Amygdala (tissue), 56 donors: ENCODE measurements at places on chromosomes 5 and 9.

DNA sequence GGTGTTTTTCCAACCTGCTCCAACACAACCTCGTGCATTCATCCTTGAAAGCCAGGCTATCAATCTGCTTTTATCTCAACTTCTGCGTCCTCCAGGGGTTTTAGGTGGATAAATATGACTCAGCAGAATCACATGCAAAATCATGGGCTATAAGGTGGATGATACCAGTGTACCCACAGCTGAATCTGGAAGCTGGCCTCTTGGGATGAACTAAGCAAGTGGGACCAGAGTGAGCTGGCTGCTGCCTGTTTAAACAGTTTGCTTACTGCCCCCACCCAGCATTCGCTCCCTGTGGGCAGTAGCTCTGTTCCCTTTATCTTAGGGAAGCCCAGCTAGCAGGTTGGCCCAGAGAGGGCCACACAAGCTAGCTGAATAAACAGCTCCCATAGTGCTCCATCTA lies 194.0 kb downstream of the CRB2 start:
- no peak for DNase-seq

DNA sequence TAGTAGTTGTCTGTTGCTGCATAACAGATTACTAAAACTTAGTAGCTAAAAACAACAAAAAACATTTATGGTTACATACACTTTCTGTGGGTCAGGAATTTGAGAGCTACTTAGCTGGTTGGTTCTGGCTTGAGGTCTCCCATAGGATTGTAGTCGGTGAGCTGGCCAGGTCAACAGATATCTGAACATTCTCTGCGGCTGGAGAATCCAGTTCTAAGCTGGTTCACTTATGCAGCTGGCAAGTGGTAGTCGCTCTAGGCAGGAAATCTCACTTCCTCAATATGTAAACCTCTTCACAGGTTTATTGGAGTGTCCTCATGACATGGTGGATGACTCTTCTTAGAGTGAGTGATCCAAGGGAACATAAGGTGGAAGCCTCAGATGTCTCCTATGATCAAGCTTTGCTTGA lies 65.7 kb upstream of the TNFAIP8 start:
- DNase-seq: no peak

DNA sequence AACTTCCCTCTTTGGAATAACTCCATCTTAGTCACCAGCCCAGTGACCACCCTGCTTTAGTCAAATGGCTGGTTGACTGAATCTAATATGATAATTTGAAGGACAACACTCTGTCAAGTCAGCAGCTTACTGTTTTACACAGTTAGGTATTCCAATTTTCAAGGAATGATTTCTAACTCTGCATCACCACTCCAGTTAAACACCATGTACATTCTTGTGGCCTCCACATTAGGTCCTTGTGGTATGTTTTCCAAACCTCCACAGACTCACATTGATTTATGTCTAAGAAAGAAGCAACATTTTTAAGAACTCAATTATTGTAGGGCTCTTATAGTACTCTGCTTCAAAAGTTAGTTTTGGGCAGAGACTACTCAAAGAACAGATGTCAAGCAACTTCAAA lies 110.7 kb downstream of the TLE1 start:
- DNase-seq: no peak

DNA sequence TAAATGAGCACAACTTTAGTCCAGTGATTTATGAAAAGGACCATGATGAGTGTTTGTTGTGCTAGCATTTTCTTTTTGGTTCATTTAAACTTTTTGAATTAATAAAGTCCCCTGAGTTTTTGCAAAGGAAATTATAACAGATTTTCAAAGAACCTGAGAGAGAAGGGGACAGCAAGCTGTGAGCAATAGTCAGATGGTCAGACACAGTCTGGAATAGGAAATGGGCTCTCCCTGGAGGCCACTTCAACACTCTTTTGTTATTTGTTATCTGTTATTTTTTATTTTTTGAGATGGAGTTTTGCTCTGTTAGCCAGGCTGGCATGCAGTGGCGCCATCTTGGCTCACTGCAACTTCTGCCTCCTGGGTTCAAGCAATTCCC lies 171.1 kb downstream of the ARHGEF28 start:
- DNase-seq: no peak

- no peak for DNase-seq
Measured at GRCh38 chr5:100904259-100904861, 1.3 kb upstream of the ST8SIA4 start.

GRCh38 chr9:130245474-130245873 lies 20.1 kb upstream of the HMCN2 start:
- DNase-seq: no peak

DNA sequence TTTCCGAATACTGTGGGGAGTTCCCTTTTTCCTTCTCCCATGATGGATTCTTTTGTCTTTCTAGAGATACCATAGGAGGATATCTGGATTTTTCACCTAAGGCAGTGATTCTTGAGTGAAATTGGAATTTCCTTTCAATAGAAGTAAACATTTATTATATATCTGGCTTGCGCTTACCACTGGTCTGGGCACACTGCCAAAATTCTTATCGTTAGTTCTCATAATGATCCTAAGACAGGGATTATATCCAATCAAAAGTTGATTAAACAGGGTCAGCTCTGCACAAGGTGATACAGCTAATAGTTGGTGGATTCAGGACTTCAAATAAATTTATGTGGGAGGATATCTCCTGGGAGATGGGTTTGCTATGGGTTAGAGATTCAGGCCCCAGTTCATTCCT lies 9.6 kb downstream of the TLE4 start:
- no peak for DNase-seq

- DNase-seq: no peak
Measured at GRCh38 chr5:51889703-51890102, 506.5 kb downstream of the ISL1 start.

DNA sequence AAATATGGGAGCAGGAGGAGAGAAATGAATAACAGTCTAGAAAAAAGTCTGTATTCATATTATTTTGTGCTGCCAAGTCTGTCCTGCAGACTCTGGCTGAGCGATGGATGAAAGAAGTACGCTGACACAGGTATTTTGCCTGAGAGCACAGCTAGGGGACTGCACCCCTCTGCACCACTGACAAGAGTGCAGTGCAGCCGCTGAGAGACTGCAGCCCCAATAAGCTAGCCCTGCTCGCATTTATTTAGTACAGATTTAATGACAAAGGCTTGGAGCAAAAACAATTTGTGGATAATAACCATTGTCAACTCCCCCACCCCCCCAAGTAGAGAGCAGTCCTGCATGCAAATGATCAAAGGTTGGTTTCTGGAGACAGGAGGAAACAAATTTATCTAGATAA lies 13.3 kb upstream of the MRPS30 start:
- no peak for DNase-seq

DNA sequence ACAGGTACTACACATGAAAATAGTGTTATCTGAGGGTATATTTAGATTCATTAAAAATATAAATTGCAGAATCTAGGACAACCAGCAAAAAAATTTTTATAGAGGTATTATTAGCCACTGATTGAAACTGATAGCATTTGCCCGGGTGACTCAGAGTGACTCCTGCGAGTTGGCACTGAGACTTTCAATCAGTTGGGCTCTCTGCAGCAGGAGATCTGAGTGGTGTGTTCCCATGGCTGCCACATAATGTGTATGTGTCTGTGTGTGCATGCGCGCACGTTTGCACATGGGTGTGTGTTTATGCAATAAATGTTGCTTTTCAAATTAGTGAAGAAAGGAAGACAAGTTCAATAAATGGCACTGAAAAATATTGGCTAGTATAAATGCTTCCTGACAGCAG lies 100.1 kb upstream of the MRPS30 start:
- DNase-seq: no peak

- no peak for DNase-seq
Measured at GRCh38 chr5:95217881-95218280, 67.0 kb downstream of the MCTP1 start.

DNA sequence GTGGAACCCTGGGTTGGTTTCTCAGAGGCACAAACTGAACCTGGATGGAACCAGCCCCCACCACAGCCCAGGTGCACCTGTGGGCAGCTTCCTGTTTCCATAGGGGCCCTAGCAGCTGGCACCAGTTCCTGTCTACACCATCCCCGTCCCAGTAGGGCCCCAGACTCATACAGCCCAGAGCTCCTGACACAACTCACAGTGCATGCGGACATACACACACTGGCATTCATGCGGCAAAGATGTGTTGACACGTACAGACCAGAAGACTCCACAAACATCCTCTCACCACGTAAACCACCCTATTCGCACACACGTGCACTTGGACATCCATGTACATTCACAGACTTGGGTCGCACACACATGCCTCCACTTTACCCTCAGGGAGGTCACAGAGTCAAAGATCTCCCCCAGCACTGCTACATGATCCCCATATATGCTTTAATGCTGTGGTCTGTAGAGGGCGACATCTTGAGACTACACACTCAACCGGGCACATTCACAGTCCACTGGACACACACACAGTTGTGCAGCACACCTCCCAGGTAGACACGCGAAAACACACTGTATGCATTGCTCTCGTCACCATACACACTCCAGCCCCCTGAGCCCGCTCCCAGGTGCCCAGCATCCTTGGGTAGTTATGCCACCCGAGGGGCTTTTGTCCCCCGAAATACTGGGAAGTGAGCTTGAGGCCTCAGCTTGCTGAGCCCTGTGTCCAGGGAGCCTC lies 22.4 kb downstream of the CXXC5 start:
- DNase-seq: peak; percentile 40

DNA sequence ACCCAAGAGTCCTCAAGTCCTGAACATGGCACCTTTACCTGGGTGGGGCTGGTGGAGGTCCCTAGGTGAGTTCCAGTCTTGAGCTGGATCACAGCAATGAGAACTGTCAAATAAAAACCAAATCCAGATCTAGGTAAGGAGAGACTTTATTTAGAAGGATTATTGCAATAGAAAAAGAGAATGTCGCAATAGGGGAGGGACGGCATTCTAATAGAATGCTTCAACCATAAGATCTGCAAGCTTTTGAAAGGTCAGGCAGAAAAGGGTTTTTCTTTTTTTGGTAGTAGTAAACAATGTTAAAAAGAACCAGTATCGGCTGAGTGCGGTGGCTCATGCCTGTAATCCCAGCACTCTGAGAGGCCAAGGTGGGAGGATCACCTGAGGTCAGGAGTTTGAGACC lies 5.2 kb upstream of the GCNT1 start:
- no peak for DNase-seq

- DNase-seq: peak; percentile 15
Measured at GRCh38 chr5:66807743-66808142, 211.6 kb downstream of the MAST4 start.

- DNase-seq: no peak
Measured at GRCh38 chr5:133433641-133434040, 178.7 kb downstream of the FSTL4 start.

DNA sequence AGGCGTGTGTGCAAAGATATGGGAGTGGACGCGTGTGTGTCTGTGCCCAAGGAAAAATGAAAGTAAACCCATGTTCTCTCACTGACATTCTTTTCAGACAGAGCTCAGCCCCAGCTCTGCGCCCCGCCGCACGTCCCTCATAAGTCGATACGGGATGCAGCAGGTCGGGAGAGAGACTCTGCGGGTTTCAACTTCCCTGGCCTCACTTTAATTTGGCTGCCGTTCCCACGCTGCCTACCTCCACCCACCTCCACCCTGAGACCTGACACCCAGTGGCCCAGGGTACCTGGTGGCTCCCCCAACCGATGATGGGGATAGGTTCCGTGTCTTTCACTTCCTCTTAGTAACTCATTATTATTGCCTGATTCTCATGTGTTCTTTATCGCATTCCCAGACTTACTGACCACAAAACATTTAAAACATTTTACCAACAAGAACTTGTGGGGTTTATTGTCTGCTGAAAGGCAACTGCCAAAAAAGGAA lies 19.4 kb downstream of the LHX2 start:
- DNase-seq: no peak

DNA sequence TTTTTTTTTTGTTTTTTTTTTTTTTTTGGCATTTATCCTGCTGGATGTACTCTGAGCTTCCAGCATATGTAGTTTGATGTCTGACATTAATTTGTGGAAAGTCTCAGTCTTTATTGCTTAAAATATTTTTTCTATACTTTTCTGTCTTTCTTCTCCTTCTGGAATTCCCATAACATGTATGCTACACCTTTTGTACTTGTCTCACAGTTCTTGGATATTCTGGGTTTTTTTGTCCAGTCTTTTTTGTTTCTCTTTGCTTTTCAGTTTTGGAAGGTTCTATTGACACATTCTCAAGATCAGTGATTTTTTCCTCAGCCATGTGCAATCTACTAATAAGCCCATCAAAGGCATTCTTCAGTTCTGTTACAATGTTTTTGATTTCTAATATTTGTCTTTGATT lies 19.4 kb upstream of the RFK start:
- DNase-seq: no peak

- DNase-seq: no peak
Measured at GRCh38 chr5:180153991-180154390, 55.0 kb downstream of the RASGEF1C start.

DNA sequence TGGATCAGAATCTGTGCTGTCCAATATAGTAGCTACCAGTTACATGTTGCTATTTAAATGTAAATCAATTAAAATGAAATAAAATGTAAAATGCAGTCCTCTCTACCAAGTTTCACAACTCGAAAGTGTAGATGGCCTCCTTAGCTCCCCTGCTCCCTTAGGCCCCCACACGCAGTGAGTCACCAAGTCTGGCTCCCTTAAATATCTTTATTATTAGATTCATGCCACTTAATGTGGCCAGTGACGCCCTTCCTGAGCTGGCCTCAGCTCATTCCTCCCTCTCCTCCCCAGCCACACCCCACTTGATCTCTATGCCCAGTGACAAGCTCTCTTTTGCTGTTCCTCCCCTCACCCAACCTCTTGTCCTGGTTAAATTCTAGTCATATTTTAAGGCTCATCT lies 88.4 kb upstream of the DNAH5 start:
- no peak for DNase-seq

GRCh38 chr9:130461218-130461630 lies 16.5 kb downstream of the ASS1 start:
- DNase-seq: no peak

DNA sequence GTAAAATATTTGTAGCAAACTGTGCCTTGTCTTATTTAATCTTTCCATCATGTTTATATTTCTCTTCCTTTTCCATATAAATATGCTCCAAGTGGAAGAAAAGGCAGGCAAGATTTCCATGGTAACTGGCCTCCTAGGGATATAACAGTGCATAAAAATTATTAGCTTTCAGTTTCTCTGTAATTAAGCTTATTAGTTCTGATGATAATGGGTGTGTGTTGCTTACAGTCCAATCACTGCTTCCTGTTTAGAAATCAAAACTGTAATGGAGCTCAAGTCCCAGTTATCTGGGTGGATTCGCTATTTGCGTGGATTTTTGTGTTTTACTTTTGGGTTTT lies 213.0 kb downstream of the PJA2 start:
- no peak for DNase-seq

DNA sequence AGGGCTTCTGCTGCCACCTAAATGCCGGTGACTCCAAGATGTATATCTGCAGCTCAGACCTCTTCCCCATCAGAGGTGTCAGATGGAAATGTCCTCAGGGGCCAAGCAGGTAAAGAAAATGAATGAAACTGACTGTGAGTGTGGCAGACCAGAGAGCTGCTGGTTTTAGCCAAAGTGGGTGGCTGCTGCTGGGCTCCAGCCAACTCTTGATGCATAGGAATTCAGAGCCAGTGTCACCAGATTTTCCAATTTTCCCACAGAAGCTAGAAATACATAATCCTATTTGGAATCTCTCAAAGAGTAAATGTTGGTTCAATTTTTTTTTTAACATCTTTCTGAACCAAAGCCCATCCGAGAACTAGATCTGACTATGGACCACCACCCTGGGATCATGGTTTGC lies 161.2 kb upstream of the SPRY4 start:
- no peak for DNase-seq
